ENCODE measurements at places on chromosomes 2 and 18.

DNA sequence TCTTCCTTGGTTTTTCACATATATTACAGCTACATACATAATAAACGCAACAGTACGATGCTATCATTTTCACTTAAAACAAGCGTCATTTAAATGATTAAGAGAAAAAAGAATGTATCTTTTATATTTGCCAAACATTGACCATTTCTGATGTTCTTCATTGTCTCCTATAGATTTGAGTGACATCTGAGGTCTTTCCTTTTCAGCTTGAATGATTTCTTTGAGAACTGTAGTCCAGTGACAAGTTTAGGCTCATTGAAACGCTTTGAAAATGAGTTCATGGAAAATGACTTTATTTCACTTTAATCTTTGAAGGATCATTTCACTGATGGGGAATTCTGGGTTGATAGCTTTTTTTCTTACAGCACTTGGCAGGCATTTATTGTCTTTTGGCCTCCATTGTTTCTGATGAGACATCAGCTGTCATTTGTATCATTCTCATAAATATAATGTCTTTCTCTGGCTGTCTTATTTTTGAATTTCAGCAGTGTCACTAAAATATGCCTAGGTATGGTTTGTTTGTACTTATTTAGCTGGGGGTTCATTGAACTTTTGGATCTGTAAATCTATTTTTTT, 10.9 kb downstream of the TGIF1 start:
- no peak for DNase-seq

GRCh38 chr2:105744909-105745853, at the start of gene NCK2:
TSS of gene NCK2 (plus strand) at chr2:105744912. CDS start at chr2:105855064, 110,152 bp downstream.
- DNase-seq: no peak

GRCh38 chr2:192579965-192580700, 385.4 kb upstream of the TMEFF2 start:
- no peak for DNase-seq

- no peak for DNase-seq
These were observed 231.5 kb upstream of the SPRED2 start for GRCh38 chr2:65663831-65664407.

DNA sequence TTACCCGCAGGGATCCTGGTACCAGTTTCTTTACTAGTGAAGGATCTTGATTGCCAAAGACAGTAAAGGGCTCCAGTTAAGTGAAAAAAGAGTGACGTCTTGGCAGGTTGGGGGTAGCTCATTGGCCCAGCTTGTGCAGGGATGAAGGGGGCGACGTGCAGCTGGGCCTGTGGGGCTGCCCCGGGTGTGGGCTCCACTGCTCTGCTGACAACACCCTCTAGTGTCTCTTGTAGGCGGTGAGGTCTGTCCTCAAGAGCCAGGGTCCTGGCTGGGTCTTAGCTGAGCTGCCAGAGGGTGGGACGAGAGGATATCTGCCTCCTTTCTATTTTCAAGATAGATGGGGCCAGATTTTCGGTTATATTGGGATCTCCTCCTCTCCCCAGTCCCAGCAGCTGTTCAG, 6.1 kb downstream of the ARHGEF4 start:
- DNase-seq: no peak

- DNase-seq: no peak
These were observed at the start of gene NETO1 for GRCh38 chr18:72867746-72868584. TSS of gene NETO1 (minus strand) at chr18:72867987. CDS start at chr18:72867291, 696 bp downstream.

- no peak for DNase-seq
These were observed 74.9 kb upstream of the APCDD1 start for GRCh38 chr18:10379522-10379921.

DNA sequence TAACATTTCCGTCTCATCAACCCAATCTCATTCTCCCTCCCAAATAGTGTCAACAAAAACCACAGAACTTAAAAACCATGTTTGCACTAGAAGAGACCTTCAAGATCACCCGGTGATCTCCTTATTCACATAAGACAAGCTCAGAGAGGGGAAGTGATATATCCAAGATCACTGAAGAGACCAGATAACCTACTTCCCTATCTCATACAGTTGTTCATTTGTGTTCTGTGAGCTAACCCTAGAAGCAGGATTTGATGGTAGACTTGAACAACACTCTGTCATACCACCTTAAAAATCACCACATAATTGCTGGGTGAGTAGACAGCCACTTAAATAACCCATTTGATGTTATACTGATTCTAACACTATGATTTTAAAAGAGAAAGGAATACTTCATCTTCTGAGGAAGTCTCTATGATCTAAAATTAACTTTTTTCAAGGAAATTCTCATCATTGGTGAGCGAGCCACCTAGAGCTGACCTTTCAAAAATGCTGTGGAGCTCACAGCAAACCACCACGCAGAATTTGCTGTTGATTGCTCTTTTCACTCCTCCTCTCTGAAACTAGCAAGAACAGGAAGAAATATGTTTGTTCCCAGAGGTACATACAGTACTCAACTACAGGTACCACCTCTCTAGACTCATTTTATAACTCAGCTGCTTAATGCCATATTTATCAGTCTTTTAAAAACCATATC, 15.1 kb downstream of the AAK1 start:
- peak; percentile 34 for DNase-seq

- no peak for DNase-seq
These were observed 129.9 kb downstream of the FHOD3 start for GRCh38 chr18:36427369-36427768.
